IPS DF 19.7 (cell line): ENCODE measurements at places on chromosomes 3 and 15.

- no peak for DNase-seq
These were observed 5.2 kb upstream of the PRKCD start for GRCh38 chr3:53155760-53156159.

DNA sequence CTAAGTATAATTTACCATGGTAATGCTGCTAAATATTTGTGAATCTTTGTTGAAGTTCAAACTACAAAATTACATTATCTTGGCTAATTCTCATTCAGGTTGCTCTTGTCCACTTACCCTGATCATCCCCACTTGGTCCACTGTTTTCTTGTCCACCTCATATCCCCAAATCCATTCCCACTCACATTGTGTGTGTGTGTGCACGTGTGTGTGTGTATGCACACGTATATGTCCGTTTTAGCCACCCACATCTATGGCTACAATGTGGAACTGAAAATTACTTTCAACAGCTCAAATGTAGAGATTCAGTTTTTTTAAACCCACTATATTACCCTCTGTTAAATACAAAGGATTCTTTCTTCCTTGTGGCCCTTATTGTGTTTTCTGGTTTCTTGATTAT lies 15.2 kb upstream of the MEIS2 start:
- no peak for DNase-seq

DNA sequence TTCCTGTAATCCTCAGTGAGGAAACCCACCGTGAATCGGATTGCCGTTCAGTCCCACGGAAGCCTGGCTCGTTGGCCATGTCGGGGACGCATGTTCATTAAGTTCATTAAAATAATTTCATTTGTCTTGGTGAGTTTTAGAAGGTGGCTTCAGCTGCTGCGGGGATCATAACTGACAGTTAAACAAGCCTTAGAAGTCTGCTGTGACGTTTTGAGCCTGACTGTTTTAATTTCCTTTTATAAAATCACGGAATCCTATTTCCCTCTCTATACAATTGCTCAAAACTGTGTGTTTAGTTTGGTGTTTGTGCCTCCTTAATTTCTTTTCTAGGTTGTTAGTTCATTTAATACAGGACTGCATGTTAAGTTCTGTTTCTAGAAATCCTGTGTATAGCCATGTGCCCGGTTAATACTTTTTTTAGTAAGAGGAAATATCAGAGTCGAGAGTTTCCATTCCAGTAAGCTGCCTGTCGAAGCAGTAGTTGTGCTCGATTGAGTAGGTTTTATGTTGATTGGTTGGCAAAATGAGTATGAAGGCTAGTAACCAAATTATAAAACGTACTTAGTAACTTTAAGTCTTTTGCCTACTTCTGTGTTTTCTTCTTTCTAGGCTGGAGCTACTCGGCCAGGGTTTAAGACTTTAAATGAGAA lies 705 bp downstream of the NIPA2 start:
- DNase-seq: no peak

- DNase-seq: no peak
These were observed 35.4 kb upstream of the KCNMB3 start for GRCh38 chr3:179286331-179286730.

DNA sequence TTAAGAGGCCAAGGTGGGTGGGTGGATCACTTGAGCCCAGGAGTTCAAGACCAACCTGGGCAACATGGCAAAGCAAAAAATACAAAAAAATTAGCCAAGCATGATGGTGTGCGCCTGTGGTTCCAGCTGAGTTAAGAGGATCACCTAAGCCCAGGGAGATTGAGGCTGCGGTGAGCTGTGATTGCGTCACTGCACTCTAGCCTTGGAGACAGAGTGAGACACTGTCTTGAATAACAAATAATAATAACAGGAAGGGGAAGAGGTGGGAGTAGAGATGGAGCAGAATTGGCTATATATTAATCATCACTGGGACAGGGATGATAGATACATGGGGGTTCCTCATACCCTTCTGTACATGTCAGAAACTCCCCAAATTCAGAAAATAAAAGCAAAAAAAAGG lies 23.8 kb upstream of the NMB start:
- DNase-seq: no peak

- no peak for DNase-seq
These were observed 56.3 kb upstream of the PCSK6 start for GRCh38 chr15:101545548-101546505.

DNA sequence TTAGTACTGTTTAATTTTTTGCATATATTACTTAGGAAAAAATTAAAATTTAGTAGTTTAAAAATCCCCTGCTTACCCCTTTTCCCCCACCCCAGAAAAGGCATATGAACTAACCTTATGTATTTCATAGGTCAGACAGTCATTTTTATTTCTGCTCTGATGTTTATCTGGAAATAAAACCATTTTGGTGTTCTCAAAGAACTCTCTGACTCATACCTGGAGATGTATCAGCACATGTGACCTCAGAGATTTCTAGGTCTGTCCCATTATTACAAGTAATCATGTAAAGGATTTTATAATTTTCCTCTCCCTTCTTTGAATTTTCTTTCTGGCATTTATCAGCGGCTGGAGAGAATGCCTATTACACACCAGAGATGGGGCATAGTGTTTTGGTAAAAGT lies 14.1 kb upstream of the CCR8 start:
- DNase-seq: no peak

DNA sequence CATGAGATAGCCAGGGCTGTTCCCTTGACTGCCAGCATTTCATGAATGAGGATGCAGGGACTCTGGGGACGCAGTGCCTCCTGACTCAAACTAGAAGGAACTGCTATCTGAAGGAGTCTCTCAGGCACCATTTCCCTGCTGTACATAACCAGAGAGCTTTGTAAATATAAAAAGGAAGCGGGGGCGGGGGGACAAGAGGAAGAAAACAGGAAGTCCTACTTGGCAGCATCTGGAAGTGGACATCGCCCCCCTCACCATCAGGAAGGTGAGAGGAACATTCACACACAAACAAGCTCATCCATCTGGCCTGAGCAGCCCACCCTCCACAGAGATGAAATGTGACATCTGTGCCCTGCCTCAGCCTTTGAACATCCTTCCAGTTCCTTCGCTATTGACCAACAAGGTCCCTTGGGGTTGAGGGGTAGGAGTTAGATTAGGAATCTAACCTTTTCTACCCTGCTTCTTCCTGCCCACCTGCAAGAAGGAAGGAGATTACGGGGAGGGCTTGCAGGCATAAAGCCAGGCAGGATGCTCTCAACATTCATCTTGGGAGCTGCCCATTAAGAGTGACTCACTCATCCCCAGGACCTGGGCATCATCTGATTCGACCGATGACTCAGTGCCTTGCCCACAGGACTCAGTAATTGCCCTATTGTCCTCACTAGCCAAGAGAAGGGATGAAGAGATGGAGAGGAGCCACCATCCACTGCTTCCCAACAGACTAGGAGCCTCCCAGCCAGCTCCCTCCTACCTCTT lies 31.9 kb downstream of the SH3BP5 start:
- DNase-seq: no peak

- DNase-seq: no peak
These were observed 466.1 kb upstream of the CFAP20DC start for GRCh38 chr3:59515966-59516365.

DNA sequence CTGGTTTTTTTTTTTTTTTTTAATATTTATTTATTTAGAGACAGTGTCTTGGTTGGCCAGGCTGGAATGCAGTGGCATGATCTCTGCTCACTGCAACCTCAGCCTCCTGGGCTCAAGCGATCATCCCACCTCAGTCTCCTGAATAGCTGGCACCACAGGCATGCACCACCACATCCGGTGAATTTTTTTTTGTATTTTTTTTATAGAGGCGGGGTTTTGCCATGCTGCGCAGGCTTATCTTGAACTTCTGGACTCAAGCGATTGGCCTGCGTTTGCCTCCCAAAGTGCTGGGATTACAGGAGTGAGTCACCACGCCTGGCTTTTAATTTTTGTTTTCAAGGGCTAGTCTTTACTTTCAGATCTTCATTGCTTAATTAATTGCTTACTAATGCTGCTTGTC lies 13.1 kb downstream of the PCCB start:
- no peak for DNase-seq

- no peak for DNase-seq
These were observed 4.2 kb upstream of the CHL1 start for GRCh38 chr3:192215-192929.

DNA sequence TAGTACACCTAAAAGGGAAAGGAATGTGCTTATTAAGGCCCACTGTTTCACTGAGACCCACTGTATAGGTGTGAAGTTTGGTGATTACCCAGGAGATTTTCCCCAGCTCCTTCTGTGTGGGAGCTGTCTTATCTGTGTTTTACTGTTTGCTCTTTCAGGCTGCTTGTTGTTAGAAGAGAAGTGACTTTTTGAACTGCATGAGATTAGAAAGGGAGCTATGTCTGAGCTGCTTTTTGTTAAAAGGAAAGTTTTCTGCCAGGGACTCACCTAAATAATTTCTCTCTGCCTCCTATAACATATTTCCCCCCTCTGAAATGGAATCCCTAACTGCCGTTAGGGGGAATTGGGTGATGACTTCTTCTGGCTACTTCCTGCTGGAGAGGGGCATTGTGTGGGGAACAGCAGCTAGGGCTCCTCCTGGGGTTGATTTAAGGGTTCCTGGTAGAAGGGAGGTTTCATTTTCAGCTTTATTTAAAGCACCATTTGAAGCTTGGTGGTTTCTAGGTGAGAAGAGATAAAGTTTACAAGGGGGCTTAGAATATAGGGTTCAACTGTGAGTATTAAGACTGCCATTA lies 77.1 kb upstream of the ATP11B start:
- DNase-seq: no peak

DNA sequence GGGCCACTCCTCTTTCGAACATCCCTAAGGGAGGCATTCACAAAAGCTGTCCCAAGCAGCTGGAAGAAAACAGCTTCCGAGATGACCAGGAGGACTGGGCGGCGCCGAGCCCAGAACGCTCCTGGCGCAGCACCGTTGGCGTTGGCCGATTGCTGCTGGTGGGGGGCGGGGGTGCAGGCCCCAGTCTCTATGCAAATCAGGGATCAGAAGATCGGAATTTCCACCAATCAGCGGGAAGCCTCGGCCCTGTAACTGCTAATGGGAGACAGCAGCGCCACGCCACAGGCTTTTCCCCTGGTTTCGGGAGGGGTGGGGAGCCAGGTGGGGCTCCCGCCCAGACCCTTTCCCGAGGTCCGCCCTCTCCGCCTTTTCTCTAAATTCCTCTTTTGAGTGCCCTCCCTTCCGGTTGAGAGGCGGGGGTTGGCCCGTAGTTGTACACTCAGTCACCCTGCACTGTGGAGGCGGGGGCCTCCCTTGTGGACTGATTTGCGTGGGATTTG lies 27.0 kb downstream of the HMCES start:
- peak; percentile 99 for DNase-seq

GRCh38 chr15:82647835-82648256 lies 683 bp upstream of the CPEB1 start:
- DNase-seq: no peak

GRCh38 chr15:73541479-73541878 lies 91.7 kb downstream of the NPTN start:
- no peak for DNase-seq

DNA sequence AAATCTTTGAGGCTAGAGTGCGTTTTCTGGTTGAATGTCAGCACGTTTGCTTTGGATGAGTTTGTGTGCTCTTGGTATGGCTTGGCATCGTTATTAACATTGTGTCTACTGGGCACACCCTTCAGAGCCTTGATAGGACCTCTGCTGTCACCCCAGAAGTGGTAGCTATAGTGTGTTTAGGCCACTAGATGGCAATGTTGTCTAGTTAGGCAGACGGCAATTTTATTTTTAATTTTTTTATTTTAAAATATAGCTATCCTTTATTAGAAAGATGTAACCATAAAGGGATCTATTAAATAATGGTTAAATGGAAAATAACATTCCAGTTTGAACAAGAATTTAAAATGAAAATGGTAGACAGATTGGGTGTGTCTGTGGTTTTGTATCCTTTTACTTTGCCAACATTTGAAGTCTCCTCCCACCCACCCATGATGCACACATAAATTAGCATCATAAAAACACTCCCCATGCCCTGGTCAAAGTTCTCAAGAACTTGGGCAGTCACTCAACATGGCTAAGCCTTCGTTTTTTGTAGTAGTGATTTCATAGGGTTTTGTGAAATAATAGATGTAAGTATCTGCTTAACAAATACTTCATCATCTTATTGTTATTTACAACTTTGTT lies 200.7 kb downstream of the KCNH8 start:
- no peak for DNase-seq

DNA sequence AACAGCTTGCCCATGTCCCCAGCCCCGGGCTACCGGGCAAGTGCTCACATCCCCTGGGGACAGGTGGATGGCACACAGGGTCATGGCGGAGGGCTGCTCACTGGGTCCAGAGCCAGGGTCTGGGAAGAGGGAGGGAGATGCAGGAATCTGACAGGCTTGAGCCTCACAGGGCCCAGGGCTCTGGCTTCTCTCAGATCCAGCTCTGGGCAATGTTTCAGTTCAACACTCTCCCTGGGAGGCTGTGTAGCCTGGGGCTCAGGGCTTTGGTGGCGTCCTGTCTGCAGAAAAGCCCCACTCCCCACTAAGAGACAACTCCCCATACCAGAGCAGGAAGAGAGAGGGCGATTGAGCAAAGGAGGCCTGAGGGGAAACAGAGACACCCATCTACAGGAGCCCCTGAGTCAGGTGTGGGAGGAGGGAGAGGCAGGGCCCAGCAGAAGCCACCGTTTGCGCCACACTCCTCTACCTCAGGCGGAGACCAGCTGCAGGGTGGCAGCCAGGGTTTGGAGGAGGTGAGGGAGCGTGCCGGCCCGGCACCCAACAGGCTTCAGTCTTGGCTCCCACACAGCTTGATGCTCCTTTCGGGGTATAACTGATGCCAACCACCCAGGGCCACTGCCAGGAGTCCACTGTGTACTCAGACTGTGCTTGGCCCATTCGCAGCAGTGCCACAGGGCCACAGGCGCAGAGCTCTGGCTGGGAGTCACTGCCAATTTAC lies 16.8 kb upstream of the SRP14 start:
- DNase-seq: no peak

DNA sequence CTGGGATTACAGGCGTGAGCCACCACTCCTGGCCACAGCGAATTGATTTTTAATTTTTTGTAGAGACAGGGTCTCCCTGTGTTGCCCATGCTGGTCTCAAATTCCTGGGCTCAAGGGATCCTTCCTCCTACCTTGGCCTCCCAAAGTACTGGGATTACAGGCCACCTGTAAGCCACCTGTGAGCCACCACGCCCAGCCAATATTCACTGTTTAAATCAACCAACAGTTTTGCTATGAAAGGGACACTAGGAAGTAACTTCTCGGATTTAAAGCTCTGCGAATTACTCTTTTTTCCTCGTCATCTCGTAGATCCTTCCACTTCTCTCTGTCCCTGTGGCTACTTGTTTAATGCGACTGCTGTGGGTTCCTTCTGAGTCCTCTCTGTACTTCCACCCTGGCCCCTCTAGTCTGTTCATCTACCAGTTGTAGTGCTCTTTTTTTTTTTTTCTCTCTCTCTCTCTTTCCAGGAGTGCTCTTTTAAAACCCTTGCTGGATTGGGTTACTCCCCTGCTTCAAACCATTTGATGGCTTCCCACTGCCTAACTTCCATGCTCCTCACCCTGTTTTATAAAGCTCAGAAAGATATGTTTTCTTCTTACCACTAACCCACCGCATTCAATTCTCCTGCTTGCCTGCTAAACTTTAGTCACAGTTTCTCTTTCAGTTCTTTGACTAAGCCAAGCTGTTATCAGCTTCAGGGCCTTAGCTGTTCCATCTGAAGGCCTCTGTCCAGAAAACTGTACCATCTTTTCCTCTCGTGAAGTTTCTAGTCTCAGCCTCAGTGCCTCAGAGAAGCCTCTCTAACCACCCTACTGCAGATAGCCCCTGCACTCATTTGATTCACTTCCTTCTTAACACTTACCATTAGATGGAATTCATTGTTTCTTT lies 12.4 kb downstream of the RTF1 start:
- no peak for DNase-seq
